ENCODE measurements at places on chromosomes 5 and 9.

GRCh38 chr5:65120371-65120967, 351.7 kb downstream of the CWC27 start:
- DNase-seq: no peak

GRCh38 chr9:6929441-6930215, 171.9 kb downstream of the KDM4C start:
- DNase-seq: no peak

DNA sequence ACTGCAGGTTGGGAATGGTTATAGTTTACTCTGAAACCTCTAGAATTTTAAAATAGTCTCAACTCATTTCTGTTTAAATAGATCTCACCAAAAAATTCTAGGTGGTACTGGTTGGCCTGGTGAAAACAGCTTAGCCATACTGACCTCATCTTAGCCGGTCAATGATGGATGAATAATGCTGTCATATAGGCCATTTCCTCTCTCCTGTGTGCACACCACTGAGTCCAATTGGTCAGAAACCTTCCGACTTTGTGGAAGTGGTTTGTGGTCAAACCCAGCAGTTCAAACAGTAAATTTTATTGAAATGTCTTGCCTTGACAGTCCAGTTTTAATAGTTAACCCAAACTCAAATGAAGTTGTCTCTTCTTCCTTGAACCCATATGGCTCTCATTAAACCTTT, 98.6 kb downstream of the GIN1 start:
- no peak for DNase-seq

DNA sequence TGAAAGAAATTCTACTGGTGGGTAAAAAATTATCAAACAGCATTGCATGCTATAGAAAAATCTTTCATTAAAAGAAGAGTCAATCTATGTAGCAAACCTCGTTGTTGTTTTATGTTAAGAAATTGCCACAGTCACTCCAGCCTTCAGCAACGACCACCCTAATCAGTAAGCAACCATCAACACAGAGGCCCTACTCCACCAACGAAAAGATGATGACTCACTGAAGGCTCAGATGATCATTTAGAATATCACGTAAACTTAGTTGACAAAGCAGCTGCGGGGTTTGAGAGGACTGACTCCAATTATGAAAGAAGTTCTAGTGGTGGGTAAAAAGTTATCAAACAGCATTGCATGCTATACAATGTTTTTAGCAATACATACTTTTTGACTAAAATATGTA, 242.6 kb downstream of the DRD1 start:
- DNase-seq: no peak

DNA sequence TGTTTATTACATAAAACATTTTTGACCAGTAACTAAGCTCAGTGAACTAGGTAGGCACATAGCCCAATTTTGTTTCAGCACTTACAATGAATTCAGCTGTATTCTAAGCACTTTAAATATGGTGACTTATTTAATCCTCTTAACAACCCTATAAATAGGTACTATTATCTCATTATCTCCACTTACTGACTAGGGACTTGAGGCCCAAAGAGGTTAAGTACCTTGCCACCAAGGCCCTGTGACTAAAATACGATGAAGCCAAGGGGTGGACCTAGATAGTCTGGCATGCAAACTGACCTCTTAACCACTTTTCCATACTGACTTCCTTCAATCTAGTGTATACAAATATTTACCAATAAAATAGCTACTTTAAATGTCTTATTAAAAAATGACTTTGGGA, 266.4 kb downstream of the ZNF608 start:
- DNase-seq: no peak

DNA sequence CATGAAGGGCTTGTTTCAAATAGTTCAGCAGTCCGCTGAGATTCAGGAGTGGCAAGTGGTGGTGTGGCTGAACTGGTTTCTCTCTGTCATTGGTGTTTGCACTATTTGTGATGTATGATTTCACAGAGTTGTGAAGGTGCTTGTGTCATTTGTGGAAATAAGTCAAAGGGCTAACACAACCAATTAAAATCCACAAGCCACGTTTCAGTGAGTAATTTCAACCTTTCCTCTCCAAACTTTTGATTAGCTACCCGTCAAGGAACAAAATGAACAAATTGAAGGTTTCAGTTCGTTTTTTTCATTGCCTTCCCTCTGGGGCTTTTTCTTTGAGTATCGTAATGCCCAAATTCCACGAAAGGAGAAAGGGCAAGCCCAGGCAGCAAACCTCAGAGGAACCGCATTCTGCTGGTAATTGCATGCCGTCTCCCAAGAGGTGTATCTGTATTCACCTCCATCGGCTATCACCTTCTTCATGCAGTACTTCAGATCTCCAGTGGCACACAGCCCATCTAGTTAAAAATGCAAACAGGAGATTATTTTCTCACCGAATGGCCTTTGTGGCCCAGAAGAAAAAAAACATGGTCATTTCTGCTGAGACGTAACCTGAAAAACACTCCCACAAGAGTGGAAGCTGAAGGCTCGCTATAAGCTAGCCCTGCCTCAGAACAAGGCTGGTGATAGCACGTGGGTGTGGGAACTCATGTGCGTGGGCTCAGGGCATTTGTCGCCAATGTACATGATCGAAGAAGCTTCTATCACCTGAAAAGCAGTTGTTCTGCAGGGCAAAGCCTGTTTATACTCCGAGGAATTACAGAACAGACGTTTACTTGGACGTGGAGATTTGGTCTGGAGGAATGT, 197.1 kb downstream of the NR3C1 start:
- no peak for DNase-seq

DNA sequence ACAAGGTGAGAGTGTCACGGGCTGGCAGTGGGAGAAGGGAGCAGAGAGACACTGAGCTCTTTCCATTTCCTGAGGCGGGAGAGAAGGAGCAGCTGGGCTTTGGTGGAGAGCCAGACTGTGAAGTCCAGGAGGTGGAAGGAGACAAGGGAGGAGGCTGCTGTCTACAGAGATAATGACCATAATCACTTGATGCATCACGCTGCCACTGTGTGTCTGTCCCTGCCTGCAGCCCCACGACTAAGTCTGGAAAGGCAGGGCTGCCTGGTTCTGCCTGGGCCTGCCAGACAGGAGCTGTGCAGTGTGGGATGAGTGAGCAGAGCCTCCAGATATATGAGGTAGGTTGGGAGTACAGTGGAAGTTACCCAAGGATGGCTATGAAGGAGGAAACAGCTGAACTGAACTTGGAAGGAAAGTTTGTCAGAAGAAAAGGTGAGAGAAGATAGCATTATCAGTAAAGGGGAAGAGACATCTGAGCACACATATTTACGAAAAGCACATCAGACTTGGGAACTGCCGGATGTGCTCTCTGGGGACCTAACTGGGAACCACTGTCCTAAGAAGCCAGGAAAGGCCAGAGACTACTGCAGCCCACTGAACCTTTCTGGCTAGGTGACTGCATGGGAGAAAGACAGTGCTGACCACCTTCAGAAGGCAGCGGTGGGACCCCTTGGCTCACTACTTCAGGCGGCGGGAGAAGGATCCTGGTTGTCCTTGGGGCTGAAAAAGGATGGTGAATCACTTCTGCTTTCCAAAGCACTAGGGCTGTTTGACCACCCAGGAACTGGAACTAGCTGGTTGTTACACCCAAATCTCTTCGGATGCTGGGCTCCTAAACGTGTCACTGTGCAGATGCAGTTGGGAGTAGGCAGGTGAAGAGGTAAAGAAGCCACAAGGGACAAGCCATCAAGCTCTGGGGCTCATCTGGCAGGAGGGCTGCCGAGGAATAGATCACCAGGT, 12.8 kb upstream of the DDX41 start:
- DNase-seq: no peak

DNA sequence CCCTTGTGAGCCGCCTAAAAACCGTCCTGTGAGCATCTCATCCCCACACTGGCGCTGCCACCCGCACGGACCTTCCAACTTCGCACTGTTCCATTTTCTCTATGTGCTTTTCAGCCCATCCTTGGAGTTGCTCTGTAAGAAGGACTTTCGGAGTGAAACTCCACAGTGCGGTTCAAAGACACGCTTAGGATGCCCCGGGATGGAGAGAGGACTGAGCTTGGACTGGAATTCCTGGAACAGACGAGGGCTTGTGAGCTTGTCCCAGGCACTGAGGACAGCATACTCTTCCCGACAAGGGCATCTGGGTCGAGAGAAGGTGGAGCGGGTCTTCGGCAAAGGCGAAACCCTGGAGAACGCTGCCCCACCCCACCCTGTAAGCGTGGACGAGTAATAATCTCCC, 187.8 kb downstream of the MEF2C start:
- no peak for DNase-seq

DNA sequence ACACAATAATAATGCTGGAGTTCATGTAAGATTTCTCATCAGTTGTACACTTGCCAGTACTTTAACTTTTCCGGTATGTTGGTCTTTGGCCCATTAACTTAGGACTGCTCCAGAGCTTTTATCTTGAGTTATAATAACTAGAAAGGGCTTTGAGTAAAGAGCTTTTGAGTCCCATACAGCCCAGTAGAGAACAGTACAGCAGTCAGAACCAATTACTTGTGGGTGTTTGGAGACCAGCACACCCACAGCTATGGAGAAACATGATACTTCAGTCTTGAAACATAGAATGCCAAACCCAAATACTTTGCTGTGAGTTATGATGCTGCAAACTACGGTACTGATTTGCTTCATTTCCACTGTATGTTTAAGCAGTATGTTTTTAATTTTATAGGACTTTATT, 374.3 kb downstream of the CCDC171 start:
- peak; percentile 5 for DNase-seq

DNA sequence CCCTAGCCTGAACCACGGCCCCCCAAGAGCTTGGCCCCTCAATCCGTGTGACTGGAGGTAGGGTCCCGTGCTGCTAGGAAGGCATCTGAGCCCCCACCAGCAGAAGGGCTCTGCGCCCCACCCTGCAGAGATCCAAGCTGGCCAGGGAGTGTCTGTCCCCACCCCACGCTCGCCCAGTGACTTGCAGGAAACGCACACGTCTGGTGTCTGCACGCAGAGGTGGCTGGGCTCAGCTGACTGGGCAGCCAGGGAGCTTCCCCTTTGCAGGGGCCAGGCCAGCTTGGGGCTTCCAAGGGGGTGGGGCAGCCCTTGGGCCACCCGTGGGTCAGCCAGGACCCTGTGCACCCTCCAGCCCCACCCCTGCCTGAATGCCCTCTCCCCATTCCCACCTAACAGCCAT, 24.3 kb downstream of the NOTCH1 start:
- no peak for DNase-seq

DNA sequence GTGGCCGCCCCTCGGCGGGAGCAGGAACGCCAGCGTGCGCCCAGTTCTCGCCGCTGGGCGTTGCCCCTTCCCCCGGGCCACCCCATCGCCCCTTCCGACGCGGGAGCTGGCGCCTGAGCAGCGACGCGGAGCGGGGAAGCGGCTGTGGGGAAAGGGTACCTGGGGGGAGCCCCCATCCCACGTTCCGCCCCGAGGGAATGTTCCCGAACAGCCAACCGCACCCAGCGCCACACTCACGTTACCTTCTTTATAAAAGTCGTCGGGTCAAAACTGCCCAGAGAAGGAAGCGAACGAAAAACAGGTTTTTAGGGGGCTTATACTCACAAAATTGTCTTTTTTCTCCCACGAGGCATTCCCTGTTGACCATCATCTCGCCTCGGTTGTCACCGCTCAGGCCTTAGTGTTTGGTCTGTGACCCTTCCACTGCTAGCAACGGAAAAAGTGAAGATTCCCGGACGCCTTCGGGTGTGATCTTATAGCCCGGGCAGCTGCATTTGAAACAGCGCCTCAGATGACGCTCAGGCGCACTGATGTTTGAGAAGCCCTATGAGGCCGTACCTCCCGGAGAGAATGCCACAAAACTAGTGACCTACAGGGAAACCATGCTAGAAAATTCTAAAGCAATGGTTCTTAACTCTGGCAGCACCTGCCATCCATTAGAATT, 475 bp upstream of the GOLM1 start:
- peak; percentile 79 for DNase-seq

- DNase-seq: no peak
Observed at GRCh38 chr5:109837231-109837861, 147.6 kb downstream of the MAN2A1 start.

DNA sequence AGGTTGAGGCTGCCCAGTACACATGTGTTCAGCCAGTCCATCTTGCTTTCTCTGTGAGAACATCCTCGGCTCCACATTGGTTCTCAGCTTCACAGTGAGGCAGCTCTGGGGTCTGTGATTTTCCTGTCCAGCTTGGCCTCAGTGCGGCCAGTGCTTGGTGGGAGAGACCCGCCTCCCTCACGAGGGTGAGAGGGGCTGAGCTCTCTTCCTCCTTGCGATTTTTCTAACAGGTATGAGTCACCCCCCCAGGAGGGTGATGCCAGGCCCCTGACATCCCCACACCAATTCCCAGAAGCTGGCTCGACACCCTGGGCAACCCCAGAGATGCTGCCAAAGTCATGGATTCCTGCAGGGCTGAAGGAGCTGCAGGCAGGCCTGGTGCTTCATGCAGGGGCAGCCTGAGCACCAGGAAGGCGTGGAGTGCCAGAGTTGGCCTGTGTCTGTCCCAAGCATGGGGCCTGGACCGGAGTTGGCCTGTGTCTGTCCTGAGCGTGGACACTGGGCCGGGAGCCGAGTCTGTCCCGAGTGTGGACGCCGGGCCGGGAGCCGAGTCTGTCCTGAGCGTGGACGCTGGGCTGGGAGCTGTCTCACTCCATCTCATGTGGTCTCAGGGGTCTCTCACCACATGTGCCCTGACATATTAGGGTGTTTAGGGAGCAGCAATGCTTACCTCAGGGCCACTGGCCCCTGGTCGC, 408.6 kb upstream of the IRX4 start:
- DNase-seq: no peak

DNA sequence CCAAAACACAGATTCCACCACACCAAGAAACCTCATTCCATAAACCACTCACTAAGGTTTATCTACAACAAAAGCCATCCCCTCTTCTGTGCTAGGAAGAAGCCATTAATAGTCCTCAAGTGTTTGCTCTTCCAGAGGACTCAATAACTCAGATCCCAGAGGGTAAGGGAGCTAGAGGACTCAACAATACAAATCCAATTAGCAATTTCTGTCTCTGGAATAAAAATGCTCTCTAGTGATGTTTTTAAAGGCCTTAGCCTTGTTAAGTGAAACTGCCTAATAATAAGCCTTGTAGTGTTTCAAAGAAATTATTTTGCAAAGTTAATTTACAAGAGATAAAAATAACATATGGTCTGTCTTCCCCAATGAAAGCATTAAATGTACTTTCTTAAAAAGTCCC, 942.4 kb downstream of the CDH12 start:
- no peak for DNase-seq

DNA sequence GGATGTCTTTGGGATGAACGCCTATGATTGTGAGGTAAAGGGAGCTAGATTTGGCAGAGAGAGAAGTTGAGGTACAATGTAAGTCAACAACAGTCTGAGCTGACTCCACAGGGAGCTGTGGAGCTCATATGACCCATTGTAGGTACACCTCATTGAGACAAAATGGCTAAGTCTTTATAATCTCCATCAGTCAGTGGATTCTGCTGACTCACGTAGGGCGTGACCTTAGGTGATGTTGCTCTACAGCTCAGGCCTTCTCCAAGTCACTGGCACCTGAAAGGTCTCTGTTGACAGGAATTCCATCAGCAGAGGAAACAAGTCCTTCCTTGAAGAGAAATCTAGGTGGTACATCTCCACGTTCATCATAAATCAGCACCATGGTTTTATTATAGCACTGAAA, 118.2 kb upstream of the PRR16 start:
- DNase-seq: no peak

All from GM03348 (cell line).